ENCODE measurements at places on chromosomes 1 and 21.

GRCh38 chr1:4964634-4965345 lies 310.4 kb downstream of the AJAP1 start:
- no peak for DNase-seq

DNA sequence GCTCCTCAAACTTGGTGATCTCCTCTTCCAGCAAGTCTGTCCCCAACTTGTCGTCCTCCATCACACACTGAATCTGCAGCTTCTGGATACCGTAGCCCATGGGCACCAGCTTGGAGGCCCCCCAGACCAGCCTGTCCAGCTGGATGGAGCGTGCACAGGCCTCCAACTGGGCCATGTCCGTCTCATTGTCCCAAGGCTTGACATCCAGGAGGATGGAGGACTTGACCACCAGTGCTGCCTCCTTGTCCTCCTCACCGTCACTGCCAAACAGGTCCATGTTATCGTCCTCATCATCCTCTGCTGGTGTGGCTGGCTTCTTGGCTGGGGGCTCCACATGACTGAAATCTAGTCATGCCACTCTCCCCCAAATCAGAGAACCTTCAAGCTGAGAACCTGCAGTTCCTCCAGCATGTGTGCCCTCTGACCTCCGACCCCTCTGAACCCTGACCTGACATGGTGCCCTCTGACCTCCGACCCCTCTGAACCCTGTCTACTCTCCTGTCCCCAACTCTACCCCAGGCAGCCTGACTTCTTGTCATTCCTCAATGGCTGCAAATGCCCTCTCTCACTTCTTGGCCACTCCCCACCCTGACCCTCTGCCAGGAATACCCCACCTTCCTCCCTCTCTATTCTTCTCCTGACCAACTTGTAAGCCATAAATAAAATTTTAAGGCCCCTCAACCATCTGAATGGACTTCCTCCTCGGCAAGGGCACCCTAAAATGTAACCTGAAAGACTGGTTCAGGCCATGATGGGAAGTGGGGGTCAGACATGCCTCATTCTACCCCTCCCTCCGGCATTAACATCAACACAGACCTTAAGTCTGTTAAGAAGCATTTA lies 275.7 kb upstream of the C1orf174 start:
- no peak for DNase-seq

DNA sequence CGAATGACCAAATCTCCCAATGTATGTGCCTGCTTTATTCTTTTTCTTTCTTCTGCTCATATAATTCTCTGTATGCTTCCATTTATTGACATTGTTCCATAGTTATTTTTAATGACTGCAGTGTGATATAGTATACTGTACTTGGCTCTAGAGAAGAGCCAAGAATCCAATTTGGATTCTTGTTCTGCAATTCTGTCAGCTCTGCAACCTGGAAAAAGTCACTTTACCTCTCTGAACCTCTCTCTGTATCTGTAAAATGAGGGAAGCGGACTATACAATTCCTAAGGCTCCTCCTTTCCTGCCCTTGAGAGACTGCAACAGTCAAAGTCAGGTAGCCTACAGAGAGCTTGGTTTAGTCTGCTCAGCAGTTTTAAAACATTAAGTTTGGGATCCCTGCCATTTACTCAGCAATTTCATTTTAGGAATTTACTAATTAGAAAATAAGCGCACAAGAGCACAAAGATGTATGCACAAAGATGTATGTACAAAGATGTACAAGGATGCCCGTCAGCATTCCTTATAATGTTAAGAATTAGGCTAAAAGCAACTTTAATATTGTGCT lies 14.7 kb downstream of the DNAJC16 start:
- DNase-seq = no peak

- no peak for DNase-seq
Measured at GRCh38 chr1:190436615-190437014, 41.0 kb downstream of the BRINP3 start.
